Endodermal cell (in vitro differentiated cells): ENCODE measurements at places on chromosomes 2 and 18.

GRCh38 chr18:3747176-3747973 lies 297.4 kb downstream of the TGIF1 start:
- H3K4me1 ChIP-seq: no peaks in the 10 kb centered on the region
- H3K4me3 ChIP-seq: no peak overlapping the region
- H3K36me3 ChIP-seq: no peaks in the 10 kb centered on the region
- DNase-seq: no peak
- no peaks in the 10 kb centered on the region for H3K27me3 ChIP-seq
- no peak overlapping the region for H3K27ac ChIP-seq

DNA sequence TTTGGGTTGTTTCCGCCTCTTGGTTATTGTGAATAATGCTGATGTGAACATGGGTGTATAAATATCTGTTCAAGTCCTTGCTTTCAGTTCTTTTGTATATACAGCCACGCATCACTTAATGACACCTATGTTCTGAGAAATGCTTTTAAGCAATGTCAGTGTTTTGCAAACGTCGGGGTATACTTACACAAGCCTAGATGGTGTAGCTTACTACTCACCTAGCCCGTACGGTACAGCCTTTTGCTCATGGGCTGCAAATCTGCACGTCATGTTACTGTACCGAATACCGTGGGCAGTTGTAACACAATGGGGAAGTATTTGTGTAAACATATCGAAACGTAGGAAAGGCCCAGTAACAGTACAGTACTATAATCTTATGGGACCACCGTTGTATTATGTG lies 12.4 kb downstream of the RALB start:
- no peaks in the 10 kb centered on the region for H3K27me3 ChIP-seq
- no peak overlapping the region for H3K27ac ChIP-seq
- no peaks in the 10 kb centered on the region for H3K4me1 ChIP-seq
- DNase-seq: no peak
- no peaks in the 10 kb centered on the region for H3K36me3 ChIP-seq
- no peak overlapping the region for H3K4me3 ChIP-seq

- peaks cover 29% of the 10 kb centered on the region for H3K36me3 ChIP-seq
- H3K4me1 ChIP-seq: peaks cover 11% of the 10 kb centered on the region
- H3K4me3 ChIP-seq: peak overlapping the region; percentile 10
- DNase-seq: peak; percentile 72
- no peak overlapping the region for H3K27ac ChIP-seq
These were observed 103.8 kb downstream of the EPHA4 start for GRCh38 chr2:221468317-221468716.

DNA sequence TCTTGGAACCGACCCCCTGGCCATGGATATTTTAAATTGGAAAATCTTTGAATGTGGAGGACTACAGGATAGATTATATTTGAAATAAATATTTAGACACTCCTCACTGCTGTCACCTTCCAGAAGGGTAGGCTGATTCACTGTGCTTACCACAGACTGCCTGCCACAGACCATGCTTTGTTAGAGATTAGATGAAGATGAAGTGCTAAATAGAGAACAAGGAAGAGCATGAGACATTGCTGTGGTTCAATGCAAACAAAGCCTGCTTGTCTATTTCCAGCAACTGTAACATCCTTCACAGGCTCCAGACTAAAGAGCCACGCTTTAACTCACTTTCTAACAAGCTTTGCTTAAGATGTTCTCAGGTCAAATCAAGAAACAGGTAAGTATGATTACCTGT lies 81.0 kb upstream of the TMEM17 start:
- no peak overlapping the region for H3K27ac ChIP-seq
- H3K4me3 ChIP-seq: no peak overlapping the region
- H3K4me1 ChIP-seq: no peaks in the 10 kb centered on the region
- DNase-seq: no peak
- H3K27me3 ChIP-seq: no peaks in the 10 kb centered on the region
- no peaks in the 10 kb centered on the region for H3K36me3 ChIP-seq

DNA sequence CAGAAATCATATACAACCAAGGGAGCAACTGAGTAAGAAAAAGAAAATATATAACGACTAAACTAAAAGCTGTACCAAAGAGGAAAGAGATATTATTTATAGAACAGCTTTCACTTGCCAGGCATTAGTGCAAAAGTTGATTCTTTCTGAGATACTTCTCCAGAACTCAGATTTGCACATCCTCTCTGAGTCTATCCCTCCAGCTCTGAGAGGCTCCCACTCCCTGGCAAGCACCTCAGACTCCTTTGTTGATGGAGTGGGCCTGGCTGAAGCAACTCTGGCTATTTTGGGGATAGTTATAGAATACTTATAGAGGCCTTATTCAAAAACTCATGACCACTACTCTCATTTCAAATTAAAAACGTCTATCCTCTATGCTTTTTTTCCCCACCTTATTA lies 501.6 kb upstream of the TNP1 start:
- H3K4me1 ChIP-seq: peaks cover 39% of the 10 kb centered on the region
- H3K27ac ChIP-seq: no peak overlapping the region
- H3K27me3 ChIP-seq: no peaks in the 10 kb centered on the region
- no peak for DNase-seq
